Stomach (tissue), 19 donors: ENCODE measurements at places on chromosomes 7 and 10.

- peaks cover 17% of the 10 kb centered on the region for H3K27me3 ChIP-seq
- no peaks in the 10 kb centered on the region for H3K36me3 ChIP-seq
- H3K4me1 ChIP-seq, result peaks cover 61% of the 10 kb centered on the region
- H3K4me3 ChIP-seq, result peak within 1 kb of the TSS; percentile 60
- peak within 1 kb of the TSS; percentile 33 for H3K27ac ChIP-seq
- peak; percentile 91 for DNase-seq
Measured at GRCh38 chr10:70478191-70479164, at the start of gene PALD1. Gene PALD1, plus strand, starts transcription at chr10:70478767. Its CDS starts 47,185 bp downstream, at chr10:70525952.

GRCh38 chr10:60518745-60519144 lies 129.1 kb upstream of the ANK3 start:
- H3K36me3 ChIP-seq, result no peaks in the 10 kb centered on the region
- no peak overlapping the region for H3K4me3 ChIP-seq
- no peaks in the 10 kb centered on the region for H3K27me3 ChIP-seq
- H3K4me1 ChIP-seq, result no peaks in the 10 kb centered on the region
- DNase-seq, result no peak

GRCh38 chr7:135959646-135960363 lies 17.4 kb downstream of the MTPN start:
- H3K27me3 ChIP-seq, result no peaks in the 10 kb centered on the region
- H3K4me3 ChIP-seq, result no peak overlapping the region
- H3K27ac ChIP-seq, result no peak overlapping the region
- H3K36me3 ChIP-seq, result no peaks in the 10 kb centered on the region
- DNase-seq, result no peak

DNA sequence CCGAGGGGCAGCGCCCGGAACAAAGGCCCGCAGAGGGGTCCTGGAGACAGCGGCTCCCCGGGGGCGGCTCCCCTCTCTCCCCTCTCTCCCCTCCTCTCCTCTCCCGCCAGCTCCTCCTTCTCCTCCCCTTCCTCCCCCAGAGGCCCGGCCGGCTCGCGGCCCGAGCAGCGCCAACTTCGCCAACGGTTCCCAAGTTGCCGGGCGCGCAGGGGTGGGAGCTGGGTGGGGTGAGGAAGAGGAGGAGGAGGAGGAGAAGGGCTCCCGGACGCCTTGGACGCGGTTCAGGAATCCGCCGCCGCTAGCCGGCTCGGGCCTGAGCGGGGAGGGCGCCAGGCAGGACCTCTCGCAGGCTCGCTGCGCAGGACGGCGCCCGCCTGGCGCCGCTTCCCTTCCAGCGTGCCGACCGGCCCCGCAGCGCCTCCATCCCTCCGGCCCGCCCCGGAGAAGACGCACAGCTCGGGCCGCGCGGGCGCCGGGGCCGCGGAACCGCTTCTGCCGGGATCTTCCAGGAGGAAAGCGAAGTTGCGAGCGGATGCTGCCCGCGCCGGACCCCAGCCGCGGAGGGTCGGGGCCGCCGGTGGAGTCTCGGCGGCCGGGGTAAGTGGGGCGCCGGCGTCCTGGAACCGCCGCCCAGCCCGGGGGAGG lies at the start of gene CHST3:
Gene CHST3 (plus strand): TSS at position 298 of the 645 bp plus-strand sequence. CDS start 41,448 bp downstream, outside the sequence.
- H3K36me3 ChIP-seq, result no peaks in the 10 kb centered on the region
- H3K27me3 ChIP-seq, result peaks cover 34% of the 10 kb centered on the region
- peaks cover 47% of the 10 kb centered on the region for H3K4me1 ChIP-seq
- peak within 1 kb of the TSS; percentile 71 for H3K4me3 ChIP-seq

GRCh38 chr7:122470859-122471258 lies 166.3 kb upstream of the FEZF1 start:
- no peak overlapping the region for H3K4me3 ChIP-seq
- no peak for DNase-seq
- H3K27ac ChIP-seq, result no peak overlapping the region
- no peaks in the 10 kb centered on the region for H3K27me3 ChIP-seq
- no peaks in the 10 kb centered on the region for H3K4me1 ChIP-seq
- H3K36me3 ChIP-seq, result peaks cover 10% of the 10 kb centered on the region

DNA sequence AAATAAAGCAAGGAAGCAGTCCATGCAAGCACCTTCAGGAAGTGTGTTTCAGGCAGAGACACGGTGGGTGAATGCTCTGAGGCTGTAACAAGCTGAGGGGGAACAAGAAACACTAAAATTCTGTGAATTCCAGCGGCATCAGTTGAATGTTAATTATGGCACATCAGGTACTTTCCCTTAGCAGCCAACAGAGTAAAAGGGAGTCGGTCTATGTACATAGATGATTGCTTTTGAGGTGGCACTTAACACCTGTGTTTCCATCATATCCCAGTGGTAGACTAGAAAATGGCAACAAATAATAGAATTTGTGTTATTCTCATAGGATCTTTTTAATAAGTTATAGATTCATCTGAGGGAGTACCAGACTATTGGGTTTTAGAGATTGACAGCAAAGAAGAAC lies 481.0 kb upstream of the KLF6 start:
- no peaks in the 10 kb centered on the region for H3K27me3 ChIP-seq
- no peaks in the 10 kb centered on the region for H3K36me3 ChIP-seq
- DNase-seq, result no peak
- peaks cover 4% of the 10 kb centered on the region for H3K4me1 ChIP-seq
- H3K4me3 ChIP-seq, result no peak overlapping the region

DNA sequence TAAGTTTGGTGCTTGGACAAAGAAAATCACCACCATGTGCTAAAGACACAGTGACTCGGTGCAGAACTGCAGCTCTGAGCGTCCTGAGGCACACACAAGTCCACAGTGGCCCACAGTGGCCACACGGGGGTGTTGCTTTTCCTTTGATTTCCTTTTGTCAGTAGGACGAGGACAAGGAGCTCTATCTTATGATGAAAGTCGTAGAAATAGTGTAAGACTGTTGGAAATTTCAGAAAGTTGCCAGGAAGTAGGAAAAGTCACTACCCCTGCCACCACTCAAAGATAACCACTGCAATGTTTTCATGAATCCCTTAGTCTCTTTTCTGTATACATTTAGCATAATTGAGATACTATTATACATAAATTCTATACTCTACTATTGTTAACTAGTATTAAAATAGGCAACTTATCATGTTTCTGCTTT lies 146.0 kb downstream of the TNS3 start:
- no peak overlapping the region for H3K27ac ChIP-seq
- peaks cover 59% of the 10 kb centered on the region for H3K36me3 ChIP-seq
- H3K27me3 ChIP-seq, result no peaks in the 10 kb centered on the region
- peak; percentile 82 for DNase-seq

DNA sequence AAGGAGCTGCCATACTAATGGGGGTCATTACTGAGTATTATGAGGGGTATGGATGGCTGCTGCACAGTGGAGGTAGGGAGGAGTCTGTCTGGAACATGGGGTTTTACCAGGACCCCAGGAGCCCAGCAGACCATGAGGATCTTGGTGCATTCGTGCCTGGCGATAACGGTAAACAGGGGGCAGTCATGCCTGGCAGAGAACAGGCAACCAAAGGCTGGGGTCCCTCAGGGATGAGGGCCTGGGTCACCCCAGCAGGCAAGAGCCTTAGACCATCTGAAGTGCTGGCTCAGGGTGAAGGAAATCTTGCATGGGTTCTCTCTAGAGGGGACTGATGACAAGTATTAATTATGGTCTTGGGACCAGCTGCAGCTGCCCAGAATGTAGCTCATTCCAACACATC lies 46.1 kb downstream of the MYL10 start:
- no peaks in the 10 kb centered on the region for H3K27me3 ChIP-seq
- no peak for DNase-seq
- H3K4me3 ChIP-seq, result no peak overlapping the region
- no peak overlapping the region for H3K27ac ChIP-seq
- H3K36me3 ChIP-seq, result no peaks in the 10 kb centered on the region

- H3K27ac ChIP-seq, result no peak overlapping the region
- no peaks in the 10 kb centered on the region for H3K4me1 ChIP-seq
- DNase-seq, result peak; percentile 37
- no peak overlapping the region for H3K4me3 ChIP-seq
- H3K36me3 ChIP-seq, result no peaks in the 10 kb centered on the region
- no peaks in the 10 kb centered on the region for H3K27me3 ChIP-seq
Measured at GRCh38 chr10:10813656-10814055, 204.0 kb upstream of the CELF2 start.

GRCh38 chr10:126598009-126598408 lies 72.5 kb downstream of the C10orf90 start:
- no peak overlapping the region for H3K27ac ChIP-seq
- no peak overlapping the region for H3K4me3 ChIP-seq
- DNase-seq, result peak; percentile 63
- H3K4me1 ChIP-seq, result no peaks in the 10 kb centered on the region
- H3K36me3 ChIP-seq, result no peaks in the 10 kb centered on the region
- H3K27me3 ChIP-seq, result no peaks in the 10 kb centered on the region

DNA sequence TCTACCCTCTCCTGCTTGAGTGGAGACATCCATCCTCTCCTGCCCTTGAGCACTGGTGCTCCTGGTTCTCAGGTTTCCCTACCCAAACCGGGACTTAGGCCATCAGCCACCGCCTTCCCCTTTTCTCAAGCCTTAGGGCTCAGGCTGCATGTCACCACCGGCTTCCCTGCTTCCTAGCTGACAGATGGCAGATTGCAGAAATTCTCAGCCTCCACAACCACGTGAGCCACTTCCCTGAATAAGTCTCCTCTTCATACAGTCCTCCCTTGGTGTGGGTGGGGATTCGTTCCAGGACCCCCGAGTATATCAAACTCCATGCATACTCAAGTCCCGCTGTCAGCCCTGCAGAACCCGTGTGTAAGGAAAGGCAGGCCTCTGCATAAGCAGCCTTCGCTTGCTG lies 203.5 kb upstream of the ZNF32 start:
- no peaks in the 10 kb centered on the region for H3K36me3 ChIP-seq
- no peak overlapping the region for H3K4me3 ChIP-seq
- H3K27me3 ChIP-seq, result no peaks in the 10 kb centered on the region
- DNase-seq, result no peak
